Stimulated activated CD4-positive, alpha-beta T cell treated with anti-CD3 and anti-CD28 coated beads, Interleukin-1b, Interleukin-23, amount 100 ng/mL, for 4 hours (primary cell): ENCODE measurements at places on chromosomes 3 and 15.

DNA sequence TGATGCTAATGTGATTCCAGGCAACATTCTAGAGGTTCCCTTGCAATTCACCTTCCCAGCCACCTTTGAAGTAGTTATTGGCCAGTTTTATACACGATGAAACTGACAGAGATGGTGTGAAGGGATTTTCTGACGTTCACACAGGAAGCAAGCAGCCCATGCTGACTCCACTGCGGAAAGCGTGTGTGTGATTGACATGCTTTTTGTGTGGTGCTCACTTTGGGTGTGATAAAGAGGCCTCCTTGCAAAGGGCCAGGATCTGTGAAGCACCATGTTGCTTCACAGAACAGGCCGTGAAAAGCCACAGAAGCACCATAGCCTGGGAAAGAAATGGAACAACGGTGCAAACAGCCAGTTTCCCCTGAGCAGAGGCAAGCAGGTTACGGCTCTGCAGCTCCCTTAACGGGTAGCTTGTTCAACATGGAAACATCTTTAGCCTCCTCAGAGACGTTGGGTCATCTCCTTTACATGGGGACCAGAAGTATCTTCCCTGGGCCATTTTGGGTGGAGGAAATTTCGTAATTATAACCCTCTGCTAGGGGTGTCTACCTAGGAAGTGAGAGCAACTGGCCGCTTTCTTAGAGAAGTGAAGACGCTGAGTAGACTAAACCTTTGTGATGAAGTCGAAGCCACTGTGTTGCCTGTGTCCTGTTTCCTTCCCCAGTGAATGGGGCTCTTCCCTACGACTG lies 108.5 kb downstream of the APBA2 start:
- no peak for DNase-seq

DNA sequence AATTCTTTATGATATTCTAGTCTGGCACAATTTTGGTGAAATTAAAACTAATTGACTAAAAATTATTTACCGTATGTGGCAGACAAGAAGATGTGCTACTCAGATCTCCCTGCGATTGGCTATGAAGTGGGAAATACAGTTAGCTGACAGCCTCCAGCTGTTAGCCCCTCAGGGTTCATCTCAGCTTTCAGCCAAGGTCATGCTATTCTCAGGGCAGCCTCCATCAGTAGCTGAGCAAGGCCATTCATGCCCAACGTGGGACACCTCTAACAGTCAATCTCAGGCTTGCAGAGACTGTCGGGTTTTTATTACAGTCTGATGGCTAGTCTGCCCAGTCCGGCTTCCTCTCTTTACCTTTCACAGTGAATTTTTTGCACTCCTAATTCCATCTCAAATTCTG lies 6.7 kb downstream of the PARP9 start:
- no peak for DNase-seq

DNA sequence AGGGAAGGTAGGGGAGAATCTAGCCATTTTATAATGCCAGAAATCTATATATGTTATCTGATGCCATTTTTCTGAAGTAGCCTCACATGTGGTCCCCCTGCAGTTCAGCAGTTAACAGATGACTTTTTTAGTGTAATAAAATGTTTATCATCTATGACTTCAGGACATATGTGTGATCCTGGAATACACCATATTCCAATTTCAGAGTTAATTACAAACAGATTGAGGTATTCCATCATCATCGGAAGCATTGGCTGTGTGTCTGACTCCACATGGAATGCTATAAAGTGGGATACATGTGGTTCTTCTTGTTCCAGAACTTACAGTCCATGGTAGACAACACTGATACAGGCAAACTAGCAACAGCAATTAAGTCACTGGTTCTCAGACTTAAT lies 45.9 kb upstream of the LIMD1 start:
- DNase-seq: no peak

GRCh38 chr3:94082391-94082937 lies 19.6 kb downstream of the NSUN3 start:
- no peak for DNase-seq

DNA sequence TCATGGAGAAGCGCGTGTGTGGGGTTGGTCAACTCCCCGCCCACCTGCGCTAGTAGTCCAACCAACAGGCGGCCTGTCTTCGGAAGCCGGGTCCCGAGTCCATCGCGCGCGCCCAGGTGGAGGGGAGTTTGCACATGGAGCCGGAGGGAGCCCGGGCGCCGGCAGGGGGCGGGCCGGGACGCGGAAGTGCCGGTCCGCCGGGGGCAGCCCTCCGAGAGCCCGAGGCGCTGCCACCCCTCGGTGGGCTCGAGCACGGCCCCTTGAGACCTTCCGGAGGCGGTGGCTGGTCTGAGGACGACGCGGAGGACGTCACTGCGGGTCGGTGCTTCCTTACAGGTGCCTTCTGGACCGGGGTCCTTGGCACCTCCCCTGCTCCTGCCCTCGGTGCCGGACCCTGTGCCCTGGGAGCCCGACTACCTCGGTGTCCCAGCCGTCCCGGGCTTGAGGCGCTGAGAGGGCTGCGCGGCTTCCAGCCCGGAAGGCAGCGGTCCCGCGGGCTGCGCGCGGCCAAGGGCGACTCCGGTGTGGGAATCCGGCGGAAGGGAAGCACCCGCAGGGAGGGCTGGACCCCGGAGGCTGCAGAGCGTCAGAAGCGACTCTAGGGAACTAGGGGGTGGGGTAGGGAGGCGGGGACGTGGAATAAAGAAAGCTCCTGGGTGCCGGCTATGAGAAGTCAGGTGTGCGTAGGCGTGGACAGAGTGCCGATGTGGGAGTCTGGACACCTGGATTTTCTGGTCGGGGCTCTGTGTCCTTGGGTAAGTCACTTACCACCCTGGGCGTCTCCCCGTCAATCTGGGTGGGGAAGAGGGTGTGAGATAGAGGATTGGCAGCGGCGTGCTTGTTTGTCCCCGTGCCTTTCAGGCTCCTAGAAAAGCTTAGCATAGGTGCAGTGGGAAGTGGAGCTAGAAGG lies 212.3 kb downstream of the FGF12 start:
- no peak for DNase-seq

- DNase-seq: no peak
Measured at GRCh38 chr3:194512895-194513601, 26.2 kb upstream of the ATP13A3 start.

DNA sequence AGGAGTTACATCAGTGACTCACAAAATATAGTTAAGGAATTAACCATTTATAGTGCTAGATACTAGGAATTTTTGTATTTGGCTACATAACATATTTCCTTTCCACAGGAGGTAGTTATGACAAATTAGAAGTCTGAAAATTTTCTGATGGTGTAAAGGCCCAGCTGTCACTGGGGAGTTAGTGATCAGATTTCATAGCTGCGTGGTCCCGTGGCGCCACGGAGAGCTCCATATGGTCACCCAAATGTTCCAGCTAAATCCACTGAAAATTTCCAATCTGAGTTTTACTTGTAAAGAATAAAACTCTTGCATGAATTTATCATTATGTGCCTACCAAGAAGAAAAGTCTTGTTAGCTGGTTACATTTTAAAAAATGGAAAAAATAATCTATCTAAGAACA lies 368.9 kb upstream of the PLSCR5 start:
- no peak for DNase-seq

DNA sequence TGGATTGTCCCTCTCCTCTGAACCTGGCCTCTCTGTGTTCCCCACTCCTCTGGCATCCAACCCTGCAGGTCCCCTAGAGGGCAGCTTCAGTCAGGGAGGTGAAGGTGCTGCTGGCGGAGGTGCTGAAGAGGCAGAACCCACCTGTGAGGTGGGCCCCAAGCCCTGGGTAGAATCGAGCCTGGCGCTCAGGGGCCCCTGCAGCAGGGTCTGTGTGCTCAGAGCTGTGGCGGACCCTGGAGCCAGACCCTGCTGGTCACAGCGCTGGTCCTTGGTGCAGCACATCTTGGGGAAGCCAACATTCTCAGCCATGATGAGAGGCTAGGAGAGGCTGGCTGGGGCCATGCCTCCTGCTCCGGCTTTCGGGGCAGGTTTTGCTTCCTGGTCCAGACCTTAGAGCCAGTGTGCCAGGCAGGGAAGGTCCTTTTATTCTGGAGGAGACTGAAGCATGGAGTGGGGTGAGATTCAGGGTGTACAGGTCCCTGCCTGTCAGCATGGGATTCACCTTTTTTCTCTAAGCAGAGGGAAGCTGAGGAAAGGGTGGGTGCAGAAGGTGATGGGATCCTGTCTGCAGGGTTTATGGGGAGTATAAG lies 54.7 kb upstream of the TAMM41 start:
- no peak for DNase-seq

- DNase-seq: no peak
Measured at GRCh38 chr3:40608091-40608490, 83.3 kb downstream of the ZNF621 start.

- DNase-seq: no peak
Measured at GRCh38 chr3:100518983-100519382, 26.6 kb downstream of the TMEM45A start.

GRCh38 chr3:194243172-194243837 lies 107.4 kb downstream of the HES1 start:
- no peak for DNase-seq

- no peak for DNase-seq
Measured at GRCh38 chr15:82804575-82804949, 1.3 kb downstream of the FSD2 start.

DNA sequence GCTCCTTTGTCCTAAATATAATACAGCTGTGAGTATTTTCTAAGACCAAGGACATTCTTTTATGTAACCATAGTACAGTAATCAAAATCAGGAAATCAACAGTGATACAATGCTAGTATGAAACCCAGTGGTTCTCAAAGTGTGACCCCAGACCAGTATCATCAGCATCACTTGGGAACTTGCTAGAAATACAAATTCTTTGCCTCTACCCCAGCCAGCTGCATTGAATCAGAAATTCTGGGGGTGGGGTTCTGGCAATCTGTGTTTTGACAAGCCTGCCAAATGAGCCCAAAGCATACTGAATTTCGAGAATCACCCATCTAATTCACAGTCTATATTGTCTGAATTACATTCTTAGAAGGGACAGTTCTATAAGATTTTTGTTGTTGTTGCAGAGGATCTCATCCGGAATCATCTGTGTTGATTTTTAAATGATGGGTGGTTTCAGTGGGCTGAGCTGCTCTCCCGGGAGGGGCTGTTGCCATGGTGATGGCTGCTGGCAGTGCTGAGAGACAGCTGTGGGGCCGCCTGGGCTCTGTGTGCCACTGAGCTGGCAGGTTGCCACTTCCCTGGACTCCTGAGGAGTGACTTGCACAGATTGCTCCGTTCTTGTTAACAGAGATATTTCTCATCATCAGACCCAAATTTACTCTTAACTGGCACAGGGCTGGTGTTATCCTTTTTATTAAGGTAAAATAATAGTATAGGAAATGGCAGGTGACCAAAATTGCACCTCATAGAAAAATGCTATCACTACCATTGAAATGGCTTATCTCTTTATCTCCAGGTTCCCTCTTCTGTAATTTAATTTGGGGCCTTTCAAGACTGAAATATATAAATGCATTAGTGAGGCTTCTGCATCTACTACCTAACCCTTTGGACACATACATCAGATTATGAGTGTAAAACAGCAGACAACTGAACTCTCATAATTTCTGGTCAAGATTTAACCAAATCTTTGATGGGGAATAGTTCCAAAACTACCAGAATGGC lies 56.5 kb downstream of the NEK11 start:
- DNase-seq: no peak

DNA sequence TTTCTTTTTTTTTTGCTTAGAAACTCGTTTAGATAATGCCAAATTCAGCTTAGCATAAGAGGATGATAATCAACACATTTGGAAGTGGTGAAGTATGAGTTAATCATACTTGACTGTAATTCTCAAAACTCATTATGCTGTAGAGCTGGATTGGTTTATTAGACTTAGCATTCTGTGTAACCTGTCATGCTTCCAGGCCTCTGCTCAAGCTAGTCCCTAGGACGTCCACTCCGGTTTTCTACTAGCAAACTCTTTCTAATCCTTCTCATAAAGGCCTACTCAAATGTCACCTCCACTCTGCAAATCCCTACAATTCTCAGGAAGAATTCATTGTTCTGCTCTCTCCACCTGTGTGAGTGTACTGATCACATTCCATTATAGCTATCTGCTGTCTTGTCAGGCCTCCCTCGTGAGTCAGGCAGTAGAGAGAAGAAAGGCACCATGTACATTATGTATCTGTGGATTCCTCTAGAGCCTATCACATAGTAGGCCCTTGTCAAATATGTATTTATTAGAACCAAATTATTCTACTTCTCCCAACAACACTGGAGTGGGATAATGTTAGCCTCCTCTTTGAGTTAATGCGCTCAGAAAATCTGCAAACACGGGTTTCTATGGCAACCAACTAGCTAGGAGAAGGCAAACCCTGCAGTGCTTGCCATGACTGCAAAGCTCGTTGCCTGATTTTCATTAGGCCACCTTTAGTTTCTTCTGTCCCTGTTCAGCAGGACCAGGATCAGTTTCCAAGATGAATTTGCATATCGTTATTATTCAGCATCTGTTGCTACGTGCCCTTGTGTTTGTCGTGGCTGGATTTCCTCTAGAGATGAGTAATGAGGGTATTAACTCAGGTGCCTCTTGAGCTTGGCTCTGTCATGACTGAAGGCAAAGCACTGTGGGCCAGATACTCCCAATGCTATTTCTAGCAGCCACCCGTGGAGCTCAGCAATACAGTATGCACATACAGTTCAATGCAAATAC lies 30.7 kb downstream of the ATP13A5 start:
- DNase-seq: no peak

- DNase-seq: no peak
Measured at GRCh38 chr3:132418916-132419315, 1.6 kb downstream of the DNAJC13 start.

GRCh38 chr15:87711026-87711425 lies 545.5 kb downstream of the NTRK3 start:
- DNase-seq: no peak

- DNase-seq: no peak
Measured at GRCh38 chr3:473033-473800, 276.7 kb downstream of the CHL1 start.

DNA sequence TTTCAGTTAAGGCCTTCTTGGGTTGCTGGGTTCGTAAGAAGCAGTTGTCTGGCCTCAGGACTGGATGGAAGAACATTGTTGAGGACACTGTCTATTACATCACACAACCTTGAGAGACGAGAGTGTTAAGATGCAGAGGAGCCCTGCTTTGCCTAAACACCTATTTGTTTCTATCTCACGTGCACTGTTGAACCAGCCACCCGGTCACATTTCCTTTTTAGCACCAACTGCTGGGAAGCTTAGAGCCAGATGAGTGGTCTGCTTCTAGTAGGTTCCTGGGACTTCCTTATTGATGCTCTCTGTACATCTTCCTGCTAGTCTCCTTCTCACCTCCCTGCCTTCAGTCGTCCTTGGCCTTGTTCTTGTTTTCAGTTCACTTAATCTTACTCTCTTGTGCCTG lies 22.3 kb downstream of the CAND2 start:
- no peak for DNase-seq

GRCh38 chr15:75091814-75092213 lies 68.4 kb downstream of the PPCDC start:
- no peak for DNase-seq

DNA sequence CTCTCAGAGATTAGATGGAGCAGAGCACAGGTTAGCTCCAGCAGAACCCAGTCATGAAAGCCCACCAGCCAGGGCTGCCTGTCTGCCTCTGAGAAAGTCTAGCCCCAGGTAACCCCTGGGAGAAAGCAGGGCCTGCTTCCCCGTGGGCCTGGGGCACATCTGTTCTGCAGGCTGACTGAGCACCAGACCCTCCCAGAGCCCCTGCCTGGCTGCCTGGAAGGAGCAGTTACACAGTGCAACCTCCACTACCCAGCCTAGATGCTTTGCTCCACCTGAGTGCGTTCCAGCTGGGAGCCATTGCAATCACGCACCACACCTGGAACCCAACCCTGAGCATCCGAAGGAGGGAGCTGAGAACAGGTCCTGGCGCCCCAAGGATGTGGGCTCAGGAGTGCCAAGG lies 24.7 kb upstream of the OR5K4 start:
- no peak for DNase-seq
